Activated CD4-positive, alpha-beta T cell treated with anti-CD3 and anti-CD28 coated beads, Interleukin-2, Interleukin-6, amounts not matched to agents 100 ng/mL and 50 ng/mL, durations not matched to agents 16 hours and 8 hours (primary cell): ENCODE measurements at places on chromosomes 5 and 9.

DNA sequence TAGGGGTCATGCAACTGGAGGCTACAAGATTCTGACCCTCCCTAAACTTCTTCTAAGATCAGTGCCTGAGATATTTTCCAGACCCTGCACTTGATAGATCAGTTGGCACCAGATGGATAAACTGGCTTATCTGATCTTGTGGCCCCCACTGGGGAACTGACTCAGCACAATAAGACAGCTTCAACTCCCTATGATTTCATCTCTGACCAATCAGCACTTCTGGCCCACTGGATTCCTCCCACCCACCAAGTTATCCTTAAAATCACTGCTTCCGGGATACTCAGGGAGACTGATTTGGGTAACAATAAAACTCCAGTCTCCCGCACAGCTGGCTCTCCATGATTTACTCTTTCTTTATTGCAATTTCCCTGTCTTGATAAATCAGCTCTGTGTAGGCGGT is 2180.4 kb upstream of the WWC1 start:
- no peak for DNase-seq

DNA sequence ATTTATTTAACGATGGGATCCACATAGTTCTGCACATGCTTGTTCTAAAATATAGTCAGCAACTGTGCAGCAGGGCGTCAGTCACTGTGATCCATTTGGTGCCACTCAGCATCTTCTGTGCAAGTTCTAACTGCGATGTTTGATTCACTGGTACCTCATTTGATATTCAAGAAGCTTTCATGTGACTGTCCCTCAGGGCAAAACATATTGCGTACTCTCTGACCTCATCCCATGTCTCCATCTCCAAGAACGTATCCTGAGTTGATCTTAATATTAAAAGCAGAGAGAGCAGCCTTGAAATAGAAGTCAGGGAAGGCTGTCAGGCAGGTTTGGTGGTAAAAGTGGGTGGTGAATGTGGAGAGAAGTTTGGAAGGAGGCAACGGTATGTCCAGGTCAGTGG is 116.5 kb upstream of the ATP10B start:
- no peak for DNase-seq

DNA sequence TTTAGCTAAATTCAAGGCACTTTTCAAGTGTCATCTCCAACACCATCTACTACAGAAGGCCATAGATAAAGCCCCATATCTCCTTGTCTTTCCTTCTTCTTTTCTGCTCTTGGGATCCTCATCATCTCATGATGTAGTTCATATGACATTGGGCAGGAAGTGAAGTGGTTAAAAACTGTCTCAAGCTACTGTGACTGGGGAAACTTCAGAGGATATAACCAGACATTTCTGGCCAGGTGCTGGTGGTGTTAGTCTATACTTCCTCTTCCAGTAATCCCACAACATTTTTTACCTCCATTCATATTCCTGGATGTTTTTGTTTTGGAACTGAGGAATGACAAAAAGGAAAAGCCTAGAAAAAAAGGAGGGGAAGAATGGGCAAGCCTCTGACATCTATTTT is 188.7 kb downstream of the LURAP1L start:
- no peak for DNase-seq

DNA sequence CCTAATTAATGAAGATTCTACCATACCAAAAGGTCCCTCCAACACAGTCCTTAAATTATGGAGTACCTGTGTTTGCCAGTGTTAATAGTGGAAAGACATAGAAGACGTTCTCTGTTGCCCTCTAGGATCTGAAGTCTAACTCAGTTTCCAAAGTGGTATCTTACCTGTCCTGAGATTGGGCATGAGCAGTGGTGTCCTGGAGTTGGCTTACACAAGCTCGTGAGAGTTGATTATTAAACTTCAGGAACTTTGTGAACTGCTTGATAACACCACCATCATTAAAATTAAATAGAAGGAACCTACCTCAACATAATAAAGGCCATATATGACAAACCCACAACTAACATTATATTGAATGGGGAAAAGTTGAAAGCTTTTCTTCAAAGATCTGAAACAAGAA is 60.9 kb upstream of the SMARCA2 start:
- no peak for DNase-seq

GRCh38 chr5:60346393-60346792 is 353.6 kb downstream of the DEPDC1B start:
- DNase-seq, result no peak

- no peak for DNase-seq
Measured at GRCh38 chr9:19660019-19660418, 128.8 kb downstream of the SLC24A2 start.

DNA sequence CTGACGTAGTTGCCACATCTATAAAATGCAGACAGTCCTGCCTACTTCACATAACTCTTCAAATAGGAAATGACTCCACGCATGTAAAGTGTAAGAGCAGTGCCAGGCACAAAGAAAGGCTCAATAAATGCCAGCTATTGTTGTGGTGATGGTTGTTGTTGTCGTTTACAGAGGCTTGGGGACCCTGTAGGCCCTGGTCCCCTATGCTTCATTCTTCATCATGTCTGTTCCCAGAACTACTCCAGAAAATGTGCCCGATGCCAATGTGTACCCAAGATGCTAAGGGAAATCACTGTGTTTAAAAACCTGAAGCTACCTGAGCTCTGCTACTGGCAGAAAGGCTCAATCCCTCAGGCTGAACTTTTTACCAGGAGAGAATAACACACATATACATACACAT is 9.1 kb downstream of the SLIT3 start:
- no peak for DNase-seq

DNA sequence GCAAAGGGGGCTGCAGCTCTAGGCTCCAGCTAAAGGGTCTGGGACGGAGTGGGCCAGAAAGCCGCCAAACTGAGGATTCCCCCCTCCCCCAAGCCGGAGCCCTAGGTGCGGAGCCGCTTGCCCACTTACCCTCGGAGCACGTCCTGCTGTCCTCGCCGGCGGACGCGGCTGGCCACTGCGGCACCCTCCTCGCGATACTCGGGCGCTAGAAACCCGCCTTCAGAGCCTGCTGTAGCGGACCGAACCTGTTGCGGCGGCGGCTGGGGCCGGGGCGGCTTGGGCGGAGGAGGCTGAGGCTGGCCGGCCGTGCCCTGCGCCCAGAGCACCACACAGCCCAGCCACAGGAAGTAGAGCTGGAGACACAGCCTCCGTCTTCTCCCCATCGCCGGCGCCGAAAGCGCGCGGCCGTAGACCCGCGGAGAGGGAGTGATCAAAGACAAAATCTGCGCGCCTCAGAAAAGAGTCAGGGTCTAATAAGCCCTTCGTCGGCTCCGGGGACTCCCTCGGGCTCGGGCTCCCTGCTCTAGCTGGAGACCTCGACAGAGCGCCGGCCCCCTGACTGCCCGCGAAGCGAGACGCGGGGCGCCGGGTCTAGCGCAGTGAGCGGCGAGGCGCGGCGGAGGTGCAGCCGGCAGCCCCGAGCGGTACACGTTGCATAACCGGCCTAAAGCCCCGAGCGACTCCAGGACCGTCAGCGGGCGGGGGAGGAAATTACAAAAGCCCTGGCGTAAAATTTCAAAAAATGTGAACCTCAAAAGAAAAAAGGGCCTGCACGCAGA is 635 bp downstream of the FBN2 start:
- no peak for DNase-seq
